ENCODE measurements at places on chromosomes 4 and X.

GRCh38 chrX:129769467-129770154, 10.1 kb upstream of the SASH3 start:
- no peak for DNase-seq

- DNase-seq = no peak
Observed at GRCh38 chr4:675980-676870, 1.9 kb downstream of the MYL5 start.

- no peak for DNase-seq
Observed at GRCh38 chr4:94766856-94767255, 9.1 kb downstream of the BMPR1B start.

DNA sequence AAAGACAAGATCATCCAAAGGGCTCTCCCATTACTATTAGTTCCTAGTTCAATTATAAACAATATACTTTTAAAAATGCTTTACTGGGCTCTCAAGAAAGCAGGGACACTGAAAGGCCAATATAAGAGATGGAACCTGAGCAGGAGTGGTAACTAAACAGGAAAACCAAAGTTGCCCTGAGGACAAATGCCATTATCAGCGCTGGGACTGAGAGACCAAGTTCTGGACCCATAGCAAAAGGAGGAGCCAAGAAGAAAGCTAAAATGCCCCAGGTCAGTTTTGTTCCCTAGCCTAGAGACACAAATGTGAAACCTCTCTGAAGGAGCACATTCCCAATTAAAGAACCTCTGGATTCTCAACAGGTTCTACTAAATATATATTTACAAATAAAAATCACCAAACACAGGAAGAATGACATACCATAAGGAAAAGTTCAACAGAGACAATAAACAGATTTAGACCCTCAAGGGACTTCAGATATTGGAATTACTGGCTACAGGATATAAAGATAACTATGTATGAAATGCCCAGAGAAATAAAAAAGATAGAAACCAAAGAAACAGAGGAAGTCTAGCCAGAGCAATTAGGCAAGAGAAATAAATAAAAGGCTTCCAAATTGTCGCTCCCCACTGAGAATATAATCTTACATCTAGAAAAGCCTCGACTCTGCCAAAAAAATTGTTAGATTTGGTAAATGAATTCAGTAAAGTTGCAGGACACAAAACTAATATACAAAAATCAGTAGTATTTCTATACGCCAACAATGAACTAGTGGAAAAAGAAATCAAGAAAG, 67.1 kb downstream of the KLHL8 start:
- no peak for DNase-seq

DNA sequence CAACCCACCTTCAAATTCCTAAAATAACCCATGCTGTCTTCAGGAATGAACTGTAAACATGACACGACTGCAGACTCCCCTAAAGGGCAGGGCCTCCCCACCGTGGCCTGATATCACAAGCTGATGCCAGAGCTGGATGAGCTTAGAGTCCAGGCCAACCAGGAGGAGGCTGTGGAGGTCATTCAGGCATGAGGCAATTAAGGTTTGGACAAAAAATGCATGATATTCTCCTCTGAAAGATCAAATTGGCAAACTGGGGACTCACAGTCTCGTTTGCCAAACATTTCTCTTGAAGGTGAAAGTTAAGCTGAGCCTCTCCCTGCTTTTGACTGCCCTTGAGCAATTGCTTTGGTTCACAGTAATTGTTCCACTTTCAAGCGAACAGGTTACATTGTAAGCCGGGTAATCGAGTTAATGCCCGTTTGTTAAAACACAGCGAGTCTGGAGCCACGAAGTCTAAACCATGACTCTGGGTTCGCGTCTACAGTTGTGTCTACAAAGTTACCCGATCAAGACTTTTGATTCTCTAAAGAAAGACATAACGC, 105.6 kb downstream of the ENPP6 start:
- DNase-seq = no peak

All from stimulated activated effector memory CD8-positive, alpha-beta T cell treated with anti-CD3 and anti-CD28 coated beads, Interleukin-12 subunit alpha, Interleukin-12 subunit beta, amount 100 ng/mL, for 72 hours (primary cell).